ENCODE measurements at places on chromosomes 7 and 10.

- DNase-seq = no peak
These were observed 56.0 kb downstream of the PRF1 start for GRCh38 chr10:70546584-70546983.

DNA sequence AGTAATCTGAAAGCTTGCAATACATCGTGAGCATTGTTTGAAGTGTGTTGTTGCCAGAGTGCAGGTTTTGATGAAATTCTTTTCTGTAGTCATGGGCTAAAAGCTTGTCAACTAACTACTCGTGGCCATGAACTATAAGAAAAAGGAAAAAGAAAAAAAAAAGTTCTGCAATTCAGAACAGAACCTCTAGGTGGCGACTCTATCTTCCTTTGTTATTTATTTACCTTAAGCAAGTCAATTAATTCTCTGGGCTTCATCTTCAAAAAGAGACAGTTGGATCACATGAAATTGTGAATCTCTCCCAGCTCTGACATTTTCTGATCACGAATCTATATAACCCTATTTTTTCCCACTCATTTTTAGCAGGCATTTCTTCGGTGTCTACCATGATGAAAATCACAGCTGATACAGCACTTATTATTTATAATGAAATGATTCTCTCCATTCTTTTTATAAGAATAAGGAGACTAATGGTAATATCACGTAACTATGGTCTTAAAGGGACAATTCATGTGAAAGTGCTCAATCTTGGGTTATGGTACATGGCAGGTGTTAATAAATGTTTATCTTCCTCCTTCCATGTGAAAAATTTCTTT lies 18.8 kb downstream of the TMEM196 start:
- no peak for DNase-seq

- no peak for DNase-seq
These were observed 4.1 kb upstream of the BMPR1A start for GRCh38 chr10:86752311-86752710.

- no peak for DNase-seq
These were observed 82.0 kb downstream of the LRMDA start for GRCh38 chr10:75513292-75513885.

DNA sequence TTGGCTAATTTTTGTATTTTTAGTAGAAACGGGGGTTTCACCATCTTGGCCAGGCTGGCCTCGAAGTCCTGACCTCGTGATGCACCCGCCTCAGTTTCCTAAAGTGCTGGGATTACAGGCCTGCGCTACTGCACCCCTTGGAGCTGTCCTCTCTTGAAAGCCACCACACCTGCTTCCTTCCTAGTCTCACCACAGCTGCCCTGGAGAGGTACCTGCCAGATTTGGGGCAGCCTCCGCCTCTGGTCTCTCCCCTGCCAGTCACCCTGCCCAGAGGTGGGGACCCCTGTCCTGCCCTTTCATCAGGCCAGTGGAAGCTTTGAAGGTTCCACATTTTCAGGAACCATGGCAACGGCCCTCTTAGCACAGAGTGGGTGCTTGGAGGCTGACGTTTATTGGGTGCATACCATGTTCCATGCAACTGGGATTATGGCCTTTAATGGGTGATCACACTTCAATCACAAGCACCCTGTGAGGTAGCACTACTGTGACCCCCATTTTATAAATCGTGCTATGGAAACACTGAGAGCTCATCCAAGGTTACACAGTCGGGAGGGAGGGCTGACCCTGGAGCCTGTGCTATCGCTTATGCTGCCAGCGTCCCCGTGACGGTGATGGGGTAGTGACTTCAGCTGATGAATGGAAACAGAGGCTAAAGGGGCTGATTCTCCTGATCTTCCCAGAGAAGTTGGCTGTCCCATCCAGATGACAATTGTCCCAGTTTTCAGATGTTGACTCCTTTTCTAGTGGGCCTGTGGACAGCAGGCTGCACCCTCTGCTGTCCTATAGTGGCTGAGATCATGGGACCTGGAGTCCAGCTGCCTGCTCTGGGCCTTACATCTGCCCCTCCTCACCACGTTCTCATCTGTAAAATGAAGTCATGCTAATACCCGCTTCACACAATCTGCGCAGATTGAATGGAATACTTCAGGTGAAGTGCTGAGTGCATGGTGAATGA lies 11.5 kb upstream of the FGFR2 start:
- DNase-seq = no peak

- DNase-seq = no peak
These were observed 5.9 kb downstream of the SLIT1 start for GRCh38 chr10:97179731-97180362.

DNA sequence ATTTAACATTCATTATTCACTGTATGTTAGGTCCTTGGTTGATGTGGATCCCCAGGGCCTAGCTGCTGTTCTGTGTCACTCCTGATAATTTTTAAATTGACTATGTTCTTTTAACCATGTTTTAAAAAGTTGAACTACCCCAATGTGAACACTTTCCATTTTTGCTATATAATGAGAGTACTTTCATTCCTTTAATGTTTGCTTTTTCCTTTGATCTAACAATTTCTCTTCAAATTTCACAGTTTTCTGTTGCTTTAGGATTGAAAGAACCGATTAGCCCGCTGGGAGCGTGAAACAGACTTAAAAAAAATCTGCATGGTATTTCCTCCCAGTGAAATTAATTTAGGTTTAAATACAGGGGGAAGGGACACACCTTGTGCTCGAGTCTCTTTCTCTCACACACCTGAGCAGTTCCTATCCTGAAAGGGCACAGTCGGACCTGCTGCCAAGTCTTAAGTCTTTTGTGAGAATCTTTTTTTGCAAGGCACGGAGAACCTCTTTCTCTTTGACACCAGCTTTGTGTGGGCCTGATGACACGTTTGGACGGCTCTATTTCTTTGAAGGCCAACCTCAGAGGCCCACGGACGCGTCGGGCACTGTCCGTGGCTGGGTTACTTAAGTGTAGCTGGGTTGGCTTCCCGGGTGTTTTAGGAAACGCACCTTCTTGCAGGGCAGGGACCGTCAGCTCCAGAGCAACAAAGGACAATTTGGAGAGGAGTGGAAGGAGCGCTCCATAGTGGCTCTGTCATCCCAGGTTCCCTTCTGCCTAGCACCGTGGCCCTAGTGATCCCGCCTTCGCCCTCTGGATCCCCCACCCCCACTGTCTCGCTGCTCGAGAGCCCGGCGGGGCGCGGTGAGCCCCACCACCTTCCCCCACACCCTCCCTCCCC lies 1.0 kb upstream of the CHN2 start:
- no peak for DNase-seq

- DNase-seq = no peak
These were observed 98.5 kb downstream of the EGFR start for GRCh38 chr7:55117286-55117685.

GRCh38 chr7:114534953-114535352 lies 120.3 kb downstream of the FOXP2 start:
- DNase-seq = no peak

DNA sequence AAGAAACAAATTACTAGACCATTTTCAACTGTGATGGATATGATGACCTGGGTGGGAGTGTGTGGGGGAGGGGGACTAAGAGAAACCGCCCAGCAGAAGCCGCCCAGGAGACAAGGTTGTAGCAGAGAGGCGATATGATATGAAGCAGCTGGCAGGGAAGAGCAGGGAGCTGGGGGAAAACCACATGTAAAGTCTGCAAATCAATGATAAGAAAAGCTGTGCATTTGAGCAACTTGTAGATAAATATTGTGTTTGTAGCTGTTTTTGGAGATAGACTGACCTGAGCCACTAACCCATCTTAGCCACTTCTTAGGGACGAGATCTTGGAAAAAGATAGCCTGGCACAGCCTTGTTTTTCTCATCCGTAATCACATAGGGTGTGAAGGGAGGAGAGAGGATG lies 252.6 kb downstream of the SEC23IP start:
- DNase-seq = no peak

GRCh38 chr10:44261296-44261695 lies 123.6 kb downstream of the CXCL12 start:
- no peak for DNase-seq

- DNase-seq = no peak
These were observed 5.2 kb upstream of the XPNPEP1 start for GRCh38 chr10:109928475-109928891.

- no peak for DNase-seq
These were observed 144.5 kb upstream of the FEZF1 start for GRCh38 chr7:122448893-122449589.

DNA sequence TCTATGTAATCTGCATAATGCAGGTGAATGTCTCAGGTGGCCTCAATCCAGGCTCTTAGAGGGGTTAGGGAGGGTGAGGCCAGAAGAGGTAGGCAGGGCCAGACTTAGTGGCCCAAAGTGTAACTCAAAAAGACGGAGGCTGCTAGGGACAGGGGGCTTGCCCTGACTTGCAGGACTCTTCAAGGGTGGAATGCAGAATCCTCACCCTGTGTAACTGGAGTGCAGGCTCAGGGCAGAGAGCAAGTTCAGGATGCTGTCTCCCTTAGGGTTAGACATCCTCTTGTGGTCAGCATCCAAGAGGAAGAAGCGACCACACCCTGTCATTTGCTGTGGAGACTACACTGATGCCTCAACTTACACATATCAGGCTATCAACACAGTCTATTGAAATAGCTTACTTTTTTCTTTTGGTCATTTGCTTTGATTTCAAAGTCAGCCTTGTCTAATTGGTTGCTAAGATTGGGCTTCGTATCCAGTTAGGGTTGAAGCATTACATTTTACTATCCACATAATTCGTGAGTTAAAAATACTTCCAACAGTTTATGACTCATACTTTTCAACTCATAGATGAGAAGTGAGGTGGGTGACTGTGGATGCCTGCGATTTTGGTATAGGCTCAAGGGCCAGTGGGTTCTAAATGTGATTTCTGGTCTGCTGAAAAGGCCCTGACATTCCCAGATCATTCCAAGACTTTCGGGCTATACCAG lies 563.6 kb downstream of the SUGCT start:
- no peak for DNase-seq

DNA sequence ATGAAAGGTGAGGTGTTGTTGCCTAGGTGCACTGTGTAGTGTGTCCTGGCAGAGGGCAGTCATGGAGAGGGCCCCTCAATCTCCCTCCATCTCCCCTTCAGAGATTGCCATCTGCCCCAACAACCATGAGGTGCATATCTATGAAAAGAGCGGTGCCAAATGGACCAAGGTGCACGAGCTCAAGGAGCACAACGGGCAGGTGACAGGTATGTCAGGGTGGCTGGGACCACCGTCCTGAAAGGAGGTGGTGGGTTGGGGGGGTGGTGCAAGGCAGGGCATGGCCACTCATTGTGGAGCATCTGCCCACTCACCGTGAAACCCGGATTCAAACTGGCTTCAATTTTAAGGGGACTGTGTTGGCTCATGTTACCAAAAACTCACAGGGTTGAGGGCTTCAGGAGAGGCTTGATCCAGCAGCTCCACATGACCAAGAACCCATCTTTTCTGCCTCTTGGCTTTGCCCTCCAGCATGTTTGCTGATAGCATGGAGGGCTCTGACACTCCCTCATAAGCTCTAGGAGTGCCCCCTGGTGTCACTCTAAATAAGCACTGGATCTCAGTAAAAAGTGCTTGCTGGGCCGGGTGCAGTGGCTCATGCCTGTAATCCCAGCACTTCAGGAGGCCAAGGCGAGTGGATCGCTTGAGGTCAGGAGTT lies 12.2 kb downstream of the ARPC1B start:
- DNase-seq = no peak

GRCh38 chr10:95353123-95353522 lies 62.3 kb upstream of the PDLIM1 start:
- DNase-seq = no peak

GRCh38 chr7:6628045-6628444 lies 9.1 kb upstream of the ZNF316 start:
- DNase-seq = no peak

DNA sequence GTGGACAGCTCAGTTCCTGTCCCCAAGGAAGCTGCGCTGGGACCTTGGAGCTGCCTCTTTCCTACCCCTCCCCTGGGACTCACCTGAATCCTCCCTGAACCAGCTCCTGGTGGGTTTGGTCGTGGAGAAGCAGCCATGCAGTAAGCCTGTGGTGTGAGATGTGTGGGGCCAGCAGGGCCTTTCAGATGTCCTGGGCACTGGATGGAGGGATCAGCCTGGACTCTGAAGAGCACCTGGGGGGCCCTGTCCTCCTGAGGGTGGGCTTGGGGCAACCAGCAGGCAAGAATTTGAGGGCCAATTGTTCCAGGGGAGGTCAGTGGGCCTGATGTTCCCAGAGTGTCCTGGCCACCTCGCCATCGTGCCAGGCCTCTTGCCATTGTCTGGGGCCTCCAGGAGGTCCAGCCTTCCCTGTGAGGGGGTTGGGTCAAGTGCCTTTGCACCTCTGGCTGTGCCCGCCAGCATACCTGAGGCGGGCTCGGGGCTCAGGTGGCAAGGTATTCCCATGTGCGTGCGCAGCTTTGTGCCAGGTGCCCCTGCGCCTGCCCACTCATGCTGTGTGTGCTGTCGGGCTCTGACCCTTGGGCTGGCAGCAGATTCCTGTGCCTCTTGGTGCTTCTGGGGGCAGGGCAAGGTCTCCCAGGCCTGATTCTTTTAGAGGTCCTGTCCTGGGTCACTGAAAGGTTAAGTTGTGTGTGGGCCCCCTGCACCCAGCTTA lies 7.3 kb downstream of the TRIM8 start:
- DNase-seq = no peak

DNA sequence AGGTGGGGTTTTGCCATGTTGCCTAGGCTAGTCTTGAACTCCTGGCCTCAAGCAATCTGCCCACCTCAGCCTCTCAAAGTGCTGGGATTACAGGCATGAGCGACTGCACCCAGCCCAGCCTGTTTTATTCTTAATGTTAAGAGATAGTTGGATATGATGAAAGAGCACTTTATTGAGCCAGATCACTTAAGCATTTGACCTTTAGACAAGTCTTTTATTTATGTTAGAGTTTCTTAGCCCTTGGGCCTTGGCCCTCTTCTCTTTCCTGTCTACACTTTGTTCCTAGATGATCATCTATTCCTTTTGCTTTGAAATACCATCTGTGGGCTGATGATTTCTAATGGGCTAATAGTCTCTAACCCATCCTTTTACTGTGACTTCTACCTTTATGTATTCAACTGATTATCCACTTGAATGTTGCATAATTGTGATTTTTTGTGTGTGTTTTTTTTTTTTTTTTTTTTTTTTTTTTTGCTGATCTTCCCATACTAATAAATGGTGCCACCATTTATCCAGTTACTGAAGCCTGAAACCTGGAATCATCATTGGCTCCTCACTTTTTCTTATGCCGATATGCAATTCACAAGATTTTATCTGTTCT lies 34.8 kb downstream of the BTRC start:
- DNase-seq = no peak

DNA sequence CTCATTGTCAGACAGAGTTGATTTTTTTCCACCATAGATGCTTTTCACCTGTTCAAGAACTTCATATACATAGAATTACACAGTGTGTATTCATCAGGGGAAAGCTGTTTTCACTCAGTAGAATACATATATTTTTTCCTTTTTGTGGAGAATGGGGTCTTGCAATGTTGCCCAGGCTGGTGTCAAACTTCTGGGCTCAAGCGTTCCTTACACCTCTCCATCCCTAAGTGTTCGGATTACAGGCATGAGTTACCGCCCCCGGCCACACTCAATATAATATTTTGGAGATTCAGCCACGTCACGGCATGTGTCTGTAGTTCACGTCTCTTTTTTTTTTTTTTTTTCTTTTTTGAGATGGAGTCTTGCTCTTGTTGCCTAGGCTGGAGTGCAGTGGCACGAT lies 7.5 kb upstream of the SMC3 start:
- DNase-seq = no peak
